PC-3 (cell line): ENCODE measurements at places on chromosomes 12 and 14. TPM values are rescaled to one million over a fixed set of nuclear protein-coding genes. Genes with fewer than 3 reads are reported as not detected.

GRCh38 chr14:77786148-77786547 lies 13.8 kb upstream of the ADCK1 start:
- DNase-seq: no peak

DNA sequence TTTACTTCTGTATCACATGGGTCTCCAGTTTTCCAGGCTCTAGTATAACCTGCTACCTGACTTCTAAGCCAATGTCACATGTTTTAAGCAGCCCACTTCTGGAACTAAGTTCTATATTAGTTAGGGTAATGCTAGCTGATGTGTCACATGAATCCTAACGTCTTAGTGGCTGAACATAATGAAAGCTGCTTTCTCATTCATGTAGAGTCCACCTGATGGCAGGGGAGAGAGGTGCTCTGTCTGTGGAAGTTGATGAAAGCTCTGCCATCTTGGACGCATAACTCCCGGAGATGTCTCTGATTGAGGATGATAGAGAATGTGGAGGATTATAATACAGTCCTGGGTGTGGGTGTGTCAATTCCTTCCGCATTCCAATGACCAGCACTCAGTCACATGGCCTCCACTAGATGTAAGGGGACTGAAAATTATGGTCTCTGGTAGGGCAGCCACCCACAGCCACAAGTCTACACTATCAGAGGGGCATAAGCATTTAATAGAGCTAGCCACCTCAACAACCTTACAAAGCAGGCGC lies 234.4 kb upstream of the CRY1 start:
- no peak for DNase-seq

DNA sequence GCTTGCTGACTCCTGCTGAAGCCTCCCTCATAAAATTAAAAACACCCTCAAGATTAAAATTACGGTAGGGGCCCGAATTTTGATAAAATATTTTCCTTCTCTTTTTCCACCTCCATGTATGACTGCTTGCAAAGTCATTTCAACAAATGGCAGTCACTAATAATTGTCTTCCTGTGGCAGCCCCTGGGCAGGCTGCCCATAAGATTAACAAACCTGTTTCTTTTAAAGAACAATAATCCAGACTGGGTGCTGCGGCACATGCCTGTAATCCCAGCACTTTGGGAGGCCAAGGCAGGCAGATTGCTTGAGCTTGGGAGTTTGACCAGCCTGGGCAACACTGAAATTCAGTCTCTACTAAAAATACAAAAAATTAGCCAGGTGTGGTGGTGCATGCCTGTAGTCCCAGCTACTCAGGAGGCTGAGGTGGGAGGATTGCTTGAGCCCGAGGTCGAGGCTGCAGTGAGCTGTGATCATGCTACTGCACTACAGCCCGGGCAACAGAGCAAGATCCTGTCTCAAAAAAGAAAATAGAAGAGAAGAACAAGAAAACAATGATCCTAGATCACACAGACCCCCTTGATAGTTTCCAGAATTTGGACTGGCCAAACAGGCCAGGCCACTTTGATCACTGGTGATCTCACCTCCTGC lies 8.7 kb downstream of the SAV1 start:
- peak; percentile 86 for DNase-seq

- DNase-seq: no peak
Observed at GRCh38 chr12:26621932-26622331, 211.1 kb downstream of the ITPR2 start.

DNA sequence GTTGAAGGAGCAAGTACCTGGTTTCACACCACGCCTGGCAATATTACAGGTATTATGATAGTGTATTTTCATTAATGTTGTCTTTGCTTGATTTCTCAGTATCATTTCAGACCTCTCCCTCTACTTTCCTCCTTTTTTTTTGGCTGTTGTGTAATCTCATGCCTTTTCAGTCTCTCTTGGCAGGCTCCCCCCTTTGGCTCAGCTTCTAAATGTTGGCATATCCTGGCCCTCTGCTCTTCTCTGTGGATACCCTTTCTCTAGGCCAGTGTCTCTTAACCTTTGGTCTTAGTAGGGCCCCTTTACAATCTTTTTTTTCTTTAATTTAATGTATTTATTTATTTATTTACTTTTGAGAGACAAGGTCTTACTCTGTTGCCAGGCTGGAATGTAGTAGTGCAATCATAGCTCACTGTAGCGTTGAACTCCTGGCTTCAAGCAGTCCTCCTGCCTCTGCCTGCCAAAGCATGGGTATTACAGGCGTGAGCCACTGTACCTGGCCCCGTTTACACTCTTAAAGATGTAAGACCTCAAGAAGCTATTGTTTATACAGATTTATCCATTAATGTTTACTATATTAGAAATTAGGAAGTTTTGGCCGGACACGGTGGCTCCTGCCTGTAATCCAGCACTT lies 12.8 kb downstream of the MTHFD1 start:
- DNase-seq: no peak

GRCh38 chr12:119122751-119123150 lies 56.0 kb upstream of the HSPB8 start:
- no peak for DNase-seq

- no peak for DNase-seq
Observed at GRCh38 chr12:77768558-77768957, 62.1 kb upstream of the NAV3 start.

DNA sequence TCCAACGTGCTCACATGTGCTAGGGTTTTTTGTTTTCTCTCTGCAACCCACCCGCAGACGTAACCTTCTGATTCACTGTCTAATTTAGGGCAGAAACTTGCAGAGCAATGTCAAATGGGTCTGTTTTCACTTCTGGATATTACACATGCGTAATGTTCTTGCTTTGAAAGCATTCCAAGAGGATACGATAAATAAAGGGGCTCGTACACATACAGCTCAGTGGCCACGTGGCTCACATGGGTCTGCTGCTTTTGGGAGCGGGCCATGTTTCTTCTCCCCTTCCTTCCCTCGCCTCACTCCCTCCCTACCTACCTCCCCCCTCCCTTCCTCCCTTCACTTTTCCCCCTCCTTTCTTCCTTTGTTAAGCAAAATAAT lies 23.4 kb downstream of the CACNA1C start:
- DNase-seq: no peak

- no peak for DNase-seq
Observed at GRCh38 chr12:75960086-75960910, 71.3 kb downstream of the PHLDA1 start.

GRCh38 chr12:57655541-57656240 lies 22.7 kb upstream of the B4GALNT1 start:
- no peak for DNase-seq

- peak; percentile 93 for DNase-seq
Observed at GRCh38 chr12:17333287-17333686, 727.3 kb upstream of the LMO3 start.

- no peak for DNase-seq
Observed at GRCh38 chr14:99896361-99896760, 103.1 kb downstream of the EML1 start.

Gene PHLDA1
- 181 and 218 TPM in 2 replicates for total RNA-seq

Gene IAPP
- total RNA-seq: not detected in 2 replicates

Gene NRIP2
- total RNA-seq: not detected in 2 replicates

Gene UNC79
- not detected in 2 replicates for total RNA-seq

Gene FMNL3
- total RNA-seq: 5.2 and 6.2 TPM in 2 replicates

Gene TDRD9
- total RNA-seq: 0.07 and 0.12 TPM in 2 replicates

Gene PCED1B
- 1.0 TPM in 1 of 2 replicates, not detected in the other for total RNA-seq
